ENCODE measurements at places on chromosomes 11 and 22. TPM values are rescaled to one million over a fixed set of nuclear protein-coding genes. Genes with fewer than 3 reads are reported as not detected.

CD151 gene
- 831 TPM for total RNA-seq

GGTLC3 gene
- total RNA-seq = not detected

INPPL1 gene
- 96.6 TPM for total RNA-seq

FAT3 gene
- 1.9 TPM for total RNA-seq

GDPD4 gene
- total RNA-seq = not detected

TUB gene
- under 0.01 TPM for total RNA-seq

INS gene
- not detected for total RNA-seq

DKK3 gene
- 274 TPM for total RNA-seq

WNT11 gene
- not detected for total RNA-seq

OR52A1 gene
- not detected for total RNA-seq

MFNG gene
- total RNA-seq = 2.6 TPM

EXPH5 gene
- total RNA-seq = 6.7 TPM

TECTA gene
- 0.50 TPM for total RNA-seq

OR51B2 gene
- total RNA-seq = not detected

RTN4RL2 gene
- total RNA-seq = not detected

KDELR3 gene
- total RNA-seq = 73.5 TPM
